ENCODE measurements at places on chromosomes 1 and 21.

GRCh38 chr1:236348071-236348470 lies 46.0 kb upstream of the EDARADD start:
- DNase-seq: no peak

GRCh38 chr21:17185674-17186073 lies 327.2 kb upstream of the CXADR start:
- no peak for DNase-seq

GRCh38 chr1:236753516-236753915 lies 41.6 kb upstream of the MTR start:
- DNase-seq: no peak

DNA sequence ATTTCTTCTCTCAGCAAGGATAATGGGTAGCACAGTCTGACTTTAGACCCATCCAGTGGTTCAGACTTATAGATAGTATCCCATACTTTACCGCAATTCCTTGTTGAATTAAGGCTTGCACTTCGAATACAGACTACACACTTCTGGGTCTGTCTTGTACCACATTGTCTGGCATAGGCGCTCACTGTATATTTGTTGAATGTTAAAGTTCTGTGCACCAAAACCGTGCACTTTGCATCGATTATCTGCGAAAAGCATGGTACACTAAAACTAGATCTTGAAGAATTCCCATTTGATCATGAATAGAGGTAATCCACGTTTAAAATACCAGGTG lies 556 bp upstream of the RYR2 start:
- DNase-seq: no peak

- DNase-seq: no peak
Observed at GRCh38 chr21:33149181-33149580, 79.2 kb downstream of the OLIG1 start.

DNA sequence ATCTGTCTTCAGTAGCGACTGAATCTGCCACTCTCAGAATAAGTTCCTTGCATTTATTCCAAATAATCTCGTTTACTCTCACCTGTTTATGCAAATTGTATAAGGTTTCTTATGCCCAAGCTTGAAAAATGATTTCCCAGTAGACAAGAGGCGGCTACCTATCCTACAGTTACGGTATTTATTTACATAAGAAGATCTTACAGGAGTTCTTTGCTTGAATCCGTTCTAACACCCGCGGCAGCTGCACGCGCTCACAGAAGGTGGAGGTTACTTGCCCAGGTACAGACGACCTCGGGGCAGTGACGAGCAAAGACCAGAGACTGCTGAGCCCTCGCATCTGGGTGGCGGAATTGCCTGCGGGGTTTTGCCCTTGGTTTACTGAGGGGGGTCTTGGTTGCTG lies 79.9 kb downstream of the SKI start:
- no peak for DNase-seq

GRCh38 chr1:154181944-154182343 lies 10.0 kb downstream of the TPM3 start:
- no peak for DNase-seq

DNA sequence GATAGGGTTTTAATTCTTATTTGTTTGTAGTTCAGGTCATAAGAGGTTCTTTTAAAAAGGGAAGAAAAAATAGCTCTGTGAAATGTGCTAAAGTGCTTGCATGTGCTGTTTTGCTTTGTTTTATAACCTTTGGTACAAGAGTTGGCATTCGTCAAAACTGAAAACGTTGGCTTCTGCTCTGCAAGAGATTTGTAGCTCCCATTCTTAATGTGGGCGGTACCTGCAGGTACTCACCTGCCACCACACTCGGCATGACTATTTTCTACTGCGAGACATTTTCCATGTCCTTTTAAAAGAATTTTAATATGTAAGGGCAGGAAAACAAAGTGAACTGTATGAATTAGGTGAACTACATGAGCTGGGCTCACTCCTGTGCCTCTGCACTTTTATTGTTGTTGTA lies 92.6 kb downstream of the ADARB1 start:
- DNase-seq: no peak

Data from femur (tissue), 1 donor.